GM12892 (cell line): ENCODE measurements at places on chromosomes 16 and 17.

GRCh38 chr16:23651943-23652468 lies 10.7 kb downstream of the DCTN5 start:
- no peak for DNase-seq

DNA sequence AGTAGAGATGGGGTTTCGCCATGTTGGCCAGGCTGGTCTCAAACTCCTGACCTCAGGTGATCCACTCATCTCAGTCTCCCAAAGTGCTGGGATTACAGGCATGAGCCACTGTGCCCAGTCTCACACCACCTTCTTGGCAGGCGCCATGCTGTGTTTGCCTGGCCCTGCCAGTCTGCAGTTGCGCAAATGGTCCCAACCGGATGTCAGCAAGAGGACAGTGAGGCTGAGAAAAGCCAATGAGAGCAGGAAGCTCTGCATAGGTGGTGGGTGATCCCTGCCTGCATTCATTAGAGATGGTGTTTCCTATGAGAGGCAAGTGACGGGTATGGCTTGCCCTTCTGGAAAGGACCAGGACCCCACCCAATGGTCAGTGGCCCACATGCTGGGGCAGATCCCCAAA lies 59.3 kb downstream of the PECAM1 start:
- no peak for DNase-seq

- DNase-seq: no peak
Measured at GRCh38 chr17:50794361-50794760, 27.0 kb upstream of the ANKRD40CL start.

GRCh38 chr17:42519546-42520491 lies 16.2 kb upstream of the NAGLU start:
- DNase-seq: no peak

DNA sequence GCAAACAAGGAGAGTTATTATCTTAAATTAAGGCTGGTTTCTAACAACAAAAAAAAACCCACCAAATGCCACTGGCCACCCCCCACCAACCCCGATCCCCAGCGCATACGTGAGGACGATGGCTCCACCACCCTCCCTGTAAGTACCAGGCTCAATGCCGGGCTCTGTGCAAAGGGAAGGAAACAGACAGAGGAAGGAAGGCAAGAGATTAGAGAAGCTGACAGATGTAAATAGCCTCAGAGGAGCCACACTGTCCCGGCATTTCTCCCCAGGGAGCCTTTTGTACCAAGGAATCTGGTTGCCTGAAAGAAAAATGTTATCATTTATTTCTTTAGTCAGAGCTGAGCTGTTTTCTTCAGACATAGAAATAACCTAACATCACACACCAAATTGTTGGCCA lies 13.1 kb downstream of the SOST start:
- DNase-seq: no peak

DNA sequence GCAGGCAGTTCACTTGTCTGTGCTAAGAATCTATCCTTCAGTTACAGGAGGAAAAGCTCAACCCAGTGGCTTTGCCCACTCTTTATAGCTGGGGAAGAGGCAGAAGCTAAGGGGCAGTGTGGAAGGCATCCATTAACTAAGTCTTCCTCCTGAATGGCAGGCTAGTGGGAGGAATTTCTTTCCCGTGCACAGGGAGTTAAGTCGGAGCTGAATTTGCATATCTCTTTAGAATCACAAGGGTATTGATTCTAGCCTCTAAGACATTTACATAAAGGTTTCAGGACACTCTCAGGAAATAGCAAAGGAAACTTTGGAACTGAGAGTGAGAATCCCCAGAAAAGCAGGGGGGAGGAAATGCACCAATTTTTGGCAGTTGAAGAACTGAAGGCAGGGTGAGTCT lies 245.6 kb downstream of the CA10 start:
- no peak for DNase-seq

- DNase-seq: no peak
Measured at GRCh38 chr16:56488035-56488434, 31.8 kb downstream of the BBS2 start.

GRCh38 chr16:6977916-6978315 lies 354.7 kb upstream of the RBFOX1 start:
- DNase-seq: no peak
